Muscle of back (tissue), 13 donors: ENCODE measurements at places on chromosomes 13 and 19. TPM values are rescaled to one million over a fixed set of nuclear protein-coding genes. Genes with fewer than 3 reads are reported as not detected.
A peak's percentile ranks its signal among the peaks of the same experiment; 100 is the strongest.

Gene EID2B
- 2.4 TPM for polyA plus RNA-seq

Gene ZNF816
- polyA plus RNA-seq, result 7.3 TPM

DNA sequence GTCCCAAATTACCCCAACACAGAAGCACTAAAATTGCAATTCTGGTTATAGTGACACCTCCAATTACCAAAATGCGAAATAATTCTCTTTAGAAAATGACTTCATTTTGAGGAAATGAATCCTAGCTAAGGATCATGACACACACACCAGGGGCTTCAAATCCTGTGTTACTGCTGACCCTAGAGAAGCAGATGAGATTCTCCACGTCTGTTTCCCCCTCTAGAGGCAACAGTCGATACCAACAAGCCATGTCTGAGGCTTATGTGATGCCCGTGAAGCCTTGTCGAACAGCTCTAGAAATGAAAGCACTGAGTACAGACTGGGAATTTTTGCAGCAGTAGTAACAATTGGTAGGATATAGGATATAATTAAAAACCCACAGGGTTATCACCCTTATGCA is 153.6 kb upstream of the TMTC4 start:
- no peak for DNase-seq

- DNase-seq, result peak; percentile 77
Measured at GRCh38 chr13:40390401-40390916, 276.0 kb downstream of the FOXO1 start.

Gene SLC1A6
- 0.49 TPM for polyA plus RNA-seq

DNA sequence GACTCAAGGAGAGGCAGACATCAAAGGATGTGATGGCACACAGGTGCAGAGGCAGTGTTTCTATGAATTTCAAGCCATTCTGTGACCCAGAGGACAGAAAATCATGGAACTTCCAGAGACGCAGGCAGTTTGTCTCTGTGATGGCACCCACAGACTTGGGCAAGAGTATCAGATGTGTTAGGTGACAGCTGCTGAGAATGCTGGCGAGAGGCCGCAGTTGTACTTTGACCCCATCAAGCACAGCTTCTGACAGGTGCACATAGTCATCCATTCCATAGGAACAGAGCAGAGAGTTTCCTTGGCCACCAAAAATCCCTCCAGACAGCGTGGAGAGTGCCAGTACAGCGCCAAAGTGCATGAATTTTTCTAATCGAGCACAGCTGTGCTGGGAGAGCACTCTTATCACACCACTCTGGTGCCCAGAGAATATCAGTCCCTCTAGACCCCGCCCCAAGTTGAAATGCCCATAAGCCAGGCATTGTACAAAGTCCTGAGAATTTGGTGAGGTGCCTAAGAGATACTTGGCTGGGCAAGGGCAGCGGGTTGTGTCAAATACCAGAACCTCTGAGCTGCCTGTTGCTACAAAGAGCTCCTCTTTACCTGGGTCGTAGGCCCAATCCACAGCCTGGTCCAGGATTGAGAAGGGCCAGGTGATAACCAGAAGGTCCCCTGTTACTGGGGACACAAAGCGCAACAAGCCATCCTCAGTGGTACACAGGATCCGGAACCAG is 12.4 kb downstream of the WDR87 start:
- no peak for DNase-seq

Gene PPM1N
- 0.69 TPM for polyA plus RNA-seq

DNA sequence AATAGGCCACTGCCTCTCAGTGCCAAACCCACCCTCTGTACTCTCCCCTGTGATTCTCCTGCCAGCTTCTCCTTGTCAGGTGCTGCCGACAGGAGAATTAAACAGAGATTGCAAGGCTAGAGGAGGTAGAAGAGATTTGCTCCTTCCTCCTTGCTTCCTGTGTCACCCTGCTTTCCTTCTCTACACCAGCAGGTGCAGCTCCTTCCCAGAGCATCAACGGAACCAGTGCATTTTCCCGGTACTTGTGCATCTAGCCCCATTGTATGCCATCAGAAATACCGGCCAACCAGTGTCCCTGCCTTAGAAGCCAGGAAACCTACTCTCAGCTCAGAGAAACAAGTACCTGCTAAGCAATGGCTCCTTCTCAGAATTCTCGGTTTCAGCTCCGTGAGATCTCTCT is 253.2 kb downstream of the SUCLA2 start:
- no peak for DNase-seq

DNA sequence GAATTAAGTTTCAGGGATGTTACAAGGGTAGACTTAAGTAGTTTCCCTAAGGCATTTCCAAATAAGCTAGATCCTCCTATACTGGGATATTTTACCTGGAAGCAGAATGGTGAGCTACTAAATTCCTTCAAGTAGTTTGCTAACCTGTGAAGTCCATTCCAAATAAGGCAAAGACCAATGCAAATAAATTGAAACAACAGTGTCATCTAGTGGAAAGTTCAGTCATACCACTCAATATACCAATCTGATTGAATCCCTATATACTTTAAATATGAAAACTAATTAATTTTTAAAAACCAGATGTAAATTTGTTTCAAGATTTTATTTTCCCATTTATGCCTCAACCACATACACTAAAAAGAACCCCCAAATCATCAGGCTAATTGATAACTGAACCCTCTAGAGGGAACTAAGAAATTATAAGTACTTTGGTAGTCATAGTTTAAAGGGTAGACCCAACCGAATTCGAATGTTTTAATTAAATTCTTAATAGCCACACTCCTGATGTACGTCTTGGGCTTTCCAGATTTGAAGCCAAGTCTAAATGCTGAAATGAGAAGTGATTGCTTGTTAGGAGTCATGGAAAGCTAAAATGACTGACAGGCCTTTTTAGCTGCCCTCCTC is 223.7 kb downstream of the TBC1D4 start:
- DNase-seq, result peak; percentile 69

- no peak for DNase-seq
Measured at GRCh38 chr19:33704271-33704670, 82.5 kb downstream of the CHST8 start.

DNA sequence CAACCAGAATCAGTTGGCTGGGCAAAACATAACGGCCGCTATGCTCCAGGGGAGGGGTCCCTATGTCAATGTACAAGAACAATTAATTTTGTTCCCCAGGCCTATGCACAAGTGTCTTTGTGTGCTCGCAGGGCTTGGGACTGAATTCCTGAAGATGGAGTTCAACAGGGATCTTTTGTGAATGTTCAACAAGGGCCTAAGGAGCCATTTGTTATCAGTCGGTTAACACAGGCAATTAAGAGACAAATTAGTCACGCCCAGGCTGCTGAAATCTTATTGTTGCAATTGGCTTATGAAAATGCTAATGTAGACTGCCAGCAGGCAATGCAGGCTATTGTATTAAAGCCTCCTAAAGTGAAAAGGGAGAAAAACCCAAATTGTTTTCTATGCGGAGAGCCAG is 117.5 kb downstream of the ZNF429 start:
- no peak for DNase-seq

Gene ZNF616
- polyA plus RNA-seq, result 7.7 TPM

Gene PPFIA3
- polyA plus RNA-seq, result 7.6 TPM

DNA sequence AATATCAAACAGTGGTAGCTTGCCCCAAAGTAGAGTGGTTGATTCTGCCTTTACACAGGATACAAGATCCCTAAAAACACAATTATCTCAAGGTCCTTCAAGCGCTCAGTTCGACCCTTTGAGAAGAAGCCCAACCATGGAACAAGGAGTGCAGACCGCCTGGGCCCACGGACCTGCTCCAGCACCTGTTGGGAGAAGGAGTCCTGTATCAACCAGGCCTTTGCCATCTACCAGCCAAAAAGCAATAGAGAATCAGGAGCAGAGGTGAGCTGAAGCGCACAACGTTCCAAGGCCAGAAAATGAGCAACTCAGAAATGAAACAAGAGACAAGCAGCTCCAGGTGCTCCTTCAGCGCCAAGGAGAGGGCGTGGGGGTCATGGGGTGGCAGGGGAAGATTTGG is 6.3 kb upstream of the LILRB3 start:
- DNase-seq, result no peak

- peak; percentile 63 for DNase-seq
Measured at GRCh38 chr19:8611877-8612806, 1.6 kb upstream of the ADAMTS10 start.

Gene LENG1
- polyA plus RNA-seq, result 8.0 TPM

- DNase-seq, result no peak
Measured at GRCh38 chr19:6333439-6333838, at the start of gene ACER1. Gene ACER1 (minus strand): TSS chr19:6333612. CDS start chr19:6333551, 61 bp downstream.

Gene ZNF541
- not detected for polyA plus RNA-seq

- no peak for DNase-seq
Measured at GRCh38 chr13:49218493-49219051, 1.6 kb upstream of the MLNR start.

Gene RAB3A
- polyA plus RNA-seq, result 4.2 TPM

GRCh38 chr13:92177966-92178365 is 779.5 kb downstream of the GPC5 start:
- peak; percentile 65 for DNase-seq

DNA sequence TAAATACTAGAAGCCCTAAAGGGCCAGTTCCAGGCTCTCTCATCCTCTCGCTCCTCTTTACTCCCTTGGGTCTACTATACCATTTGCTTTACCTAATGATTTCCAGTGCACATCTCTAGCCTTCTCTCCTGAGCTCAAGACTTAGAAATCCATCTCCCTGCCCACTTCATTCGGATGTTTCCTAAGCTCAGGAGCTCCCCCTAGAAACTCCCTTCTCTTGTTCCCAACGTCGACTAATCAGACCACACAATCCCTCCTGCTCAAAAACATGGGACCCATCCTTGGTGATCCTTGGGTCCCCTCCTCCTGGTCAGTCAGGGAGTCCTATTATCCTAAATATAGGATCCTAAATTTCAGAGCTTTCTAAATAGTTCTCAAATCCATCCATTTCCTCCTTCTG is 21.1 kb upstream of the STK24 start:
- DNase-seq, result no peak

DNA sequence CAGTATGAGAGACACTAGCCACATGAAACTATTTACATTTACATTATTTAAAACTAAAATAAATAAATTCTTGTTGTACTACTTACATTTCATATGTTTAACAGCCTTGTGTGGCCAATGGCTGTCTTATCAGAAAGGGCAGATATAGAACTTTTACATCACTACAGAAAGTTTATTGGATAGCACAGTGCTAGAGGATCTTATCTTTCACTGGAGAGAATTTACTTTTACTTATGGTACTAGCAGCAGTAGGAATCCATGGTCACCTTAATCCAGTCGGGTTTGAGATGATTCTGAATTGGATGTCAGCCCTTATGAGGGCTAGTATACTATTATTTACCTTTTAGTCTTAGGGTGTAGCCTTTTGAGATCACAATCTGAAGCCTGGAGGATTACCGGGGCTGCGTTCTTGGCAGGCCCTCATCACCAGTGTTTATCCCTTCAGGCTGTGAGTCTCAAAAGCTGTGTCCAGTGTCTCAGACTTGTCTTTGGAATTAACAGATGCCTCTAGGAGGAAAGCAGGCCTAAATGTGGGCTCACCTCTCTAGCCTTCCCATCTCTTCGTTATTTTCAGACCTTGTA is 21.7 kb downstream of the IFT88 start:
- DNase-seq, result no peak

Gene ZNF439
- 4.4 TPM for polyA plus RNA-seq

Gene COPE
- polyA plus RNA-seq, result 87.3 TPM

Gene OR10H5
- polyA plus RNA-seq, result not detected

- DNase-seq, result no peak
Measured at GRCh38 chr19:7921967-7922835, 2.1 kb downstream of the SNAPC2 start.

DNA sequence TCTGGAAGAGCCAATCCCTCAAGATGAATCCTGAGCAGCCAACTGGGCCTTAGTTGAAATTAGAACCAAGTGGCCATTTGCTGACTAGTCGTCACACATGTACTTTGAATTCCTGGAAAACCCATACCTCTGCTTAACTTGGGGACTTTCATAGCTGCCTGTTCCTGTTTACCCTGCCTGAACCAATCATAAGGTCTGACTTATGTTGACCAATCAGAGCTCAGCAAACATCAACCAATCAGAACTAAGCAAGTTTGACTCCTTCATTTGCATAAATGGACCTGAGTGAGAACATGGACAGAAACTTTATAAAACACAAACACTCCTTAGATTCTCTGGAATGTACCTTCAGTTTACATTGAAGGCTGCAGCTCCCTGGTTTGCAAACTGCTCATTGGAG is 50.8 kb downstream of the LATS2 start:
- DNase-seq, result no peak

DNA sequence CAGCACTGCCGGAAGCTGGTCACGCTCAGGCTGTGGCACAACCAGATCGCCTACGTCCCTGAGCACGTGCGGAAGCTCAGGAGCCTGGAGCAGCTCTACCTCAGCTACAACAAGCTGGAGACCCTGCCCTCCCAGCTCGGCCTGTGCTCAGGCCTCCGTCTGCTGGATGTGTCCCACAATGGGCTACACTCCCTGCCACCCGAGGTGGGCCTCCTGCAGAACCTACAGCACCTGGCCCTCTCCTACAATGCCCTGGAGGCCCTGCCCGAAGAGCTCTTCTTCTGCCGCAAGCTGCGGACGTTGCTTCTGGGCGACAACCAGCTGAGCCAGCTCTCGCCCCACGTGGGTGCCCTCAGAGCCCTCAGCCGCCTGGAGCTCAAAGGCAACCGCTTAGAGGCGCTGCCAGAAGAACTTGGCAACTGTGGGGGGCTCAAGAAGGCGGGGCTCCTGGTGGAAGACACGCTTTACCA is 3.2 kb upstream of the MAP2K7 start:
- DNase-seq, result no peak

Gene RAB20
- polyA plus RNA-seq, result 2.2 TPM

Gene ZNF569
- polyA plus RNA-seq, result 8.4 TPM

Gene ZNF93
- polyA plus RNA-seq, result 13.6 TPM

GRCh38 chr19:12796146-12797071 is 5.1 kb downstream of the JUNB start:
- DNase-seq, result peak; percentile 92

- DNase-seq, result no peak
Measured at GRCh38 chr13:79226938-79227337, 179.1 kb downstream of the RBM26 start.

DNA sequence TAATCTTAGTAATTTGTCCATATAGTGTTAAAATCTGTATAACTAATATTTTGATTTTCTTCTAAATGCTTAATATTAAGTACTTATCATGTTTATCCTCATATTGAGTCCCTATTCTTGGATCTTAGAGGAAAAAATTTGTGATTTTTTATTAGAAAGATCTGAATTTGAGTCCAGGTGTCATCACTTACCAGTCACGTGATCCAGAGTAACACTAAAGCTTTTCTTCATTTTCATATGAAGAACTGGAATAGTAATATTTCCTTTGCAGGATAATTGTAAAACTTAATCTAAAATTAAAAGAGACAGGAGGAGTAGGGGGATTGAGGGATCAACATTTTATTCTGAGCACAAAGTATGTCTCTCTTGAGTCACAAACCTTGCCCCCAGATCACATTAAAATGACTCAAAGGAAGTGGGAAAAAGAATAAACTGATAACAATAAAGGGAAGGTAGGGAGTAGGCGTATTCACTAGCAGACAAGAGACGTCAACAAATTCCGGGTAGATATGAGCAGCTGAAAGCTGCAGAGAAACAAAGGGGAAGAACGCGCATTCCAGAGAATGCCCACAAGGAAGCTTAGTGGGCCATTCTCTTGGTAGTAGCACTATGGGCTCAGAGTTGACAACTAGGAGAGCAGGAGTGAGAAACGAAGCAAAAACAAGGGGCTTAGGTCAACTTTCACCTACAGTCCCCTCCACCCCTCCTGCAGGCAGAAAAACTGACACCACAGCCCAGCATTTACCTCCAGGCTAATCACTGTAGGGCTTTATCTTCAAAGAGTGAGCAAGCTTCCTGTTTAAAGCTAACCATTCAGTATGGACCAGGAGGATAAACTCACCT is 123.1 kb downstream of the SPRY2 start:
- DNase-seq, result no peak

- no peak for DNase-seq
Measured at GRCh38 chr19:6233056-6233826, 46.5 kb downstream of the MLLT1 start.

Gene ZNF473
- polyA plus RNA-seq, result 8.7 TPM
